Breast epithelium (tissue), 4 donors: ENCODE measurements at places on chromosomes 7 and 10. TPM values are rescaled to one million over a fixed set of nuclear protein-coding genes. Genes with fewer than 3 reads are reported as not detected.

DNA sequence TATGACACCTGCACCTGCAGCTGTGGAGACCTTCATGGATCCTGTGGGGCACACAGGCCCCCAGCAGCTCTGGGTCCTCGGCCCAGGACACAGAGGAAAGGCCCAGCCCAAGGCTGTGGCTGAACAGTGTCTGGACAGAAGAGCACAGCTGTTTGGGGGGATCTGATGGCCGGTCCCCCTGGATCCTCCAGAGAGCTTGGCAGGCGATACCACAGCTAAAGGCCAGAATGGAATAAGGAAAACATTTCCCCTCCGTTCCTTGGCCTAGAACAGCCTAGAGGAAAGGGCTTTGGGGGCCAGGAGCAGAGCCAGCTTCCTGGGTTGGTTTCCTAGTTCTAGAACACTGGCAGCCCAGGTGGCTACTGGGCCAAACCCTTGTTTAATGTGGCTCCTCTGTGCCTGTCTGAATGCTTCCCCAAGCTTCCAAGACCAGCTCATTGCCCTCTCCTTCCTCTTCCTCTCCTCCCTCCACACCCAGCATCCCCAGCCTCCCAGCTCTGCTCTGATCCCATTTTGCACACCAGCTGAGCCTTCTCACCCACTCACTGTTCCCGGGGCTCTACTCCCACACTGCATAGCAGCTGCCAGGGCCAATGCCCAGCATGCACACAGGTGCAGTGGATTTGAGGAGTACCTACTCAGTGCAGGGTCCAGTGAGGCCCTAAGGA, 46.9 kb downstream of the GPAM start:
- no peaks in the 10 kb centered on the region for H3K36me3 ChIP-seq
- no peaks in the 10 kb centered on the region for H3K4me1 ChIP-seq
- no peak overlapping the region for H3K4me3 ChIP-seq
- no peaks in the 10 kb centered on the region for H3K27me3 ChIP-seq
- DNase-seq = no peak

DNA sequence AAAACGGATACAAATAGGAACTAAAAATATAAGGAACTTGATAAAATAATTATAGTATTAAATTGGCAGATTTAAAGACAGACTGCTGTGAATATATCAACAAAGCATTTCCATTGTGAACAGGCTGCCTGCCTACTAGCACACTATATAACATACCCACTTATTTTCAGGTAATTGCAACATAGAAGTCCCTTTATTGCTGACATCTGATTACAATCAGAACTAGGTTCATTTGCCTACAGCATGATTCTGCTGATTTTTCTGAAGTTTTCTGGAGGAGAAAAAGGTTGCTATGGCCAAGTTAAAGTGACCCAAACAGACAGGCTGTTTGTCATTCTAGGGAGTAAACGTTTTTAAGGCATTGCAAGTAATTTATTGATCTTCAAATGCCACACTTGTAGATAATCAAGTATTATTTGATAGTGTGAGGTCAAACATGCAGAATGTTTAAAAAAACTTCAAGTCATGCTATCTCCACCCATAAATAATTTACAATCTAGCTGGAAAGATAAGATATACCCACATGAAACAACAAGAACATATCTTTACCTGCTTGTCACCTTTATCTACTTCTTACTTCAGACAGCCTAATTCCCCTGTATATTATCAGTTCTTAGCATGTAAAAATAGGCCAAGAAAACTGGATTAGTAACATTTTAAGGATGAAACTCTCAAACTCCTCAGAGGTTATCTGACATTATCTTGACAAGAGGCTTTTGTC, 40.5 kb downstream of the MTPN start:
- no peak overlapping the region for H3K4me3 ChIP-seq
- H3K27me3 ChIP-seq = no peaks in the 10 kb centered on the region
- no peaks in the 10 kb centered on the region for H3K4me1 ChIP-seq
- H3K27ac ChIP-seq = no peak overlapping the region
- H3K36me3 ChIP-seq = no peaks in the 10 kb centered on the region

GRCh38 chr7:100629117-100629716, 12.1 kb downstream of the TFR2 start:
- H3K27ac ChIP-seq = no peak overlapping the region
- peaks cover 4% of the 10 kb centered on the region for H3K4me1 ChIP-seq
- no peak overlapping the region for H3K4me3 ChIP-seq
- H3K36me3 ChIP-seq = no peaks in the 10 kb centered on the region

DNA sequence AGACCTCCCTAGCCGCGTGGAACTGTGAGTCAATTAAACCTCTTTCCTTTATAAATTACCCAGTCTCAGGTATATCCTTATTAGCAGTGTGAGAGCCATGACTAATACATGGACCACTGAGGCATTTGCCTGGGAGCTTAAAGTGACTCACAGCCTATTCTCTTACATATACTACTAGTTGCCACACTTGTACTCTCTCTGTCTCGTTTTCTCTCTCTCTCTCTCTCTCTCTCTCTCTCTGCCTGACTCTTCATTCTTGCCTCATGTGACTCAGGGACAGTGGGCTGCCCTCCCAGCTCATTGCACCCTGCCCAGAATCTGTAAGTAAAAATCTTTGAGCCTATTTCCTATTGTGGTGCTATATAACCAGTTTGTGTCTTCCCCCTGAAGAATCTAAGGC, 238.5 kb upstream of the MAGI2 start:
- no peaks in the 10 kb centered on the region for H3K36me3 ChIP-seq
- no peak overlapping the region for H3K27ac ChIP-seq
- no peak overlapping the region for H3K4me3 ChIP-seq
- H3K27me3 ChIP-seq = no peaks in the 10 kb centered on the region

GRCh38 chr7:31699050-31699449, 12.0 kb downstream of the PPP1R17 start:
- no peak overlapping the region for H3K4me3 ChIP-seq
- H3K27me3 ChIP-seq = no peaks in the 10 kb centered on the region
- H3K36me3 ChIP-seq = no peaks in the 10 kb centered on the region

PNLIPRP3 gene
- 0.66 TPM for total RNA-seq

HIPK2 gene
- 26.4 TPM for total RNA-seq

GET4 gene
- total RNA-seq = 33.4 TPM
